ENCODE measurements at places on chromosomes 16 and 17.

- DNase-seq = no peak
Measured at GRCh38 chr17:66353937-66354401, 51.6 kb downstream of the PRKCA start.

GRCh38 chr16:11609474-11610120, 22.9 kb upstream of the LITAF start:
- DNase-seq = peak; percentile 28

- DNase-seq = no peak
Measured at GRCh38 chr17:80308692-80309517, 48.3 kb downstream of the RNF213 start.

DNA sequence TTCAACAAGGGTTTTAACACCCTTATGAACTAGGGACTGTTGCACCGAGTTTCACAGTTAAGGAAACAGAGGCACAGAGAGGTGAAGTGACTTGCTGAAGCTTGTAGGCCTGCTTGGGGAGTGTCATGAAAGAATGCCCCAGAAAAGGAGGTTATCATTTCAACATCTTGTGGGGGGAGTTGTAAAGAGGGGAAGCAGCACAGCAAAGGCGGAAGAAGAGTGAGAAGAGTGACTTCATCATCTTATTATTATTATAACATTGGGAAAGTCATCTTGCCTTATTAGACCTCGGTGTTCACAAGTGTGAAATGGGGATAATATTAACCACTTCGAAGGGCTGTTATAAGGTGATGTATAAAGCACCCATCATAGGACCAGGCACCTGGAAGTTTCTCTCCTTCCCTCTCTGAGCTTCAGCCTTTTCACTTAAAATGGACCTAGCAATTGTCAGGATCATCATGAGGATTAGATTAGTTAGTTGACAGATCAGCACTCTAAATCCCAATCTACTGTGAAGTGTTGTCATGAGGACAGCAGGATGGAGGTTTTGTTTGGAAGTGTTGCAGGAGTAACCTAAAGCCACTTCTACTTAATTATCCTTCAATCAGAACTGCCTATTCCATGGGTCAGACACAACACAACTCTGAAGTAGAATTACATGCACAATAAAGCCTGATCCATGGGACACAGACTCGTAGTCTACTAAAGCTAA, 2.3 kb downstream of the CCL4 start:
- DNase-seq = no peak

DNA sequence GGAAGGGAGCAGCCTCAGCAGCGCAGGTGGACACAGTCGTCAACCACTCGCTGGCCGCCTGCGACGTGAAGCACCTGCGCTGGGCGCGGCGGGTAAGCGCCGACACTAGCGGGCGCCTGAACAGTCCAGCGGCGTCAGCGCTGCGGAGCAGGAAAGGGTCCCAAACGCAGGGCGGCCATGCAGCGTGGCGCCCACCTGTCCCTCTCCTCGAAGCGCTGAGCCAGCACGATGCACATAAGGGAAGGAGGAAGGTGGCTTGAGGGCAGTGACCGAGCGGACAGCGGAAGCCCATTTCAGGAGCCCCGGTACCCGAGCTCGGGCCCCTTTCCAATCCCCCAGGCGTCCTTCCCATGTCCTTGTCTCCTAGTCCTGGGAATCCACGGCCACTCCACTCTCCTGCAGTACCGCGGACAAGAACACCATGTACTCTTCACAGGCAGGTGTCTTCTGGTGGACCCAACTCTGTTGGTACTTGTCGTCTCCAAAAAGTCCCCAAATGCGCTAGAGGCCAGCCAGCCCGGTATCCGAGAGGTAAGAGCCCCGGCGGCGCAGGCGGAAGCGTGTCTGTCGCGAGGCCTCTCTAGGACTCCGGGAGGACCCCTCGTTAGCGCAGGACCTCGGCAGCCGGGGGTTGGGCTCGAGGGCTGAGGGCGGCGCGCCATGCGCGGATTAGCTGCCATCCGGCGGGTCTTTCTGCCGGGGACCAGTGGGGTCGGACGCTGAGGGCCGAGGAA, 14.4 kb downstream of the ZNF232 start:
- peak; percentile 5 for DNase-seq

- DNase-seq = no peak
Measured at GRCh38 chr16:30997725-30998711, 12.4 kb downstream of the STX1B start.

DNA sequence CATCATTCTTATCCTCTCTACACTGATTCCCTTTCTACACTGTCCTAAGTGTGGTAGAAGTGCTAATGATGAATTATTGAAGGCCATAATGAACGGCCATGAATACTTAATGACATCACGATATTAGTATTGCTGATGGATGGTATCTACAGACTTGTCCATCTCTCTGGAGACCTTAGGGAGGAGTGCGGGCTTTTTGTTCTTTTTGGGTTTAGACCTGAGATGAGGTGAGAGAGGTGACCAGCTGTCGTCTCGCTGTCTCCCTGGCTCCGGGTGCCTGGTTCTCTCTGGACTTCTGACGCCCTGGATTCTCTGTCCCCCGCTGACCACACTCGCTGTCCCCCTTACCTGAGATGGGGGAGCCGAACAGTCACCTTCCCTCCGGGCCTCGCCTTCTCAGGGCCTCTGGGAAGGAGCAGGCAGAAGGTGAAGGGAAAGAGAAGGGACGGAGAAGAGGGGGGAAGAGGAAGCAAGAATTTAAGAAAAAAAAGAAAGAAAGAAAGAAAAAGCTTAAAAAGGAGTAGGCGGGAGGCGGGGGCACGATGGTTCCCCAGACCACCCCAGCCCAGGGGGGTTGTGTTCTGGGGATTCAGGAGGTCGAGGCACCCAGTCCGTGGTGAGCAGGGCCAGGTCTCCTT, 17.1 kb downstream of the SGCA start:
- DNase-seq = no peak

DNA sequence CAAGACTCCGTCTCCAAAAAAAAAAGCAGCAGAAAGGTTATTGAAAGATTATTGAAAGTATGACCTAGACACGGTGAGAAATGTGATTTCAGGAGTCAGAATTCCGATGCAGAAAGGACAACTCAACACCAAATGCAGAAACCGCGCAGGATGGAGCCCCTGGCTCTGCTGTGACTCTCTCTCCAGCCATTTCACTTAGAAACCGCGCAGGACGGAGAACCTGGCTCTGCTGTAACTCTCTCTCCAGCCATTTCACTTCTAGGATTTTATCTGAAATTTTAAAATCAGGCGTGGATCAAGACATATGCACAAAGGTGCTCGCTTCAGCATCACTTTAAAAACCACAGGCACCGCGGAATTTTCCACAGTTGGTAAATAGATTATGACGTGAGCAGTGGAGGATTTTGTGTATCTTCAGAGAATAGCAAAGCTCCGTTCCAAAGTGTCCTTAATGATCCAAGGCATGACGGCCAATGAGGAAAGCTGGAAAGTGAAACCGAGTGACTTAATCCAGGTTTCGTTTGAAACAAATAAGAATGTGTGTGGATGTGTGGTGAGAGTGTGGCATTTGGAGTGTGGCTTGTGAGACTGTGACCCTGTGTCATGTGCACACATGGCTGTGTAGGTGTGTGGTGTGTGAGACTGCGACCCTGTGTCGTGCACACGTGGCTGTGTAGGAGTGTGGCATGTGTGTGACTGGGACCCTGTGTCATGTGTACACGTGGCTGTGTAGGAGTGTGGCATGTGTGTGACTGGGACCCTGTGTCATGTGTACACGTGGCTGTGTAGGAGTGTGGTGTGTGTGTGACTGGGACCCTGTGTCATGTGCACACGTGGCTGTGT, 9.5 kb downstream of the UTS2R start:
- no peak for DNase-seq

DNA sequence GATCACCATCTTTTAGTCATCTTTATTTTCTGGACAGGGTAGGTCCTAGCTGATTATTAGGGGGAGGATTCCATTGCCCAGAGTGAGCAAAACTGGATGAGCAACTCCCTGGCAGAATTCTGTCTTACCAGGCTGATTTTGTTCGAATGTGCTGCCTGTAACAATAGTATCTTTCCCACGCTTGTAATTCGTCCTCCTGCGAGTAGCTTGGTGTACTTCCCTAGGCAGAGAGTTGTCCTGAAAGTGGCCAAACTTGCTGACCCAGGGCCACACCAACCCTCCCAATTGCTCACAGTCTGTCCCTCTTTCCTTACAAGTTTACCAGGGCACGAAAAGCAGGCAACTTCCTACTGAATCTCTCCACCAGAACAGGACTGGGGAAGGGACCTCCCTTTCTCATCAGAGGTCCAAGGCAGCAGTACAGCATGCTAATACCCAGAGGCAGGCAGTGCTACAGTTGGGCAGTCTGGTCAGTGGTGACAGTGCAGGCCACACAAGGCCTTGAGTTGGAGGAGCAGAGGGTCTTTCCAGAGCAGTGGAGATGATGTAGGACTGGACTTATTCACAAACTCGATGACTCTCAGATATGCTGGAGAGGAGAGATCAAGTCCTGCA, 67.8 kb upstream of the NLK start:
- no peak for DNase-seq

DNA sequence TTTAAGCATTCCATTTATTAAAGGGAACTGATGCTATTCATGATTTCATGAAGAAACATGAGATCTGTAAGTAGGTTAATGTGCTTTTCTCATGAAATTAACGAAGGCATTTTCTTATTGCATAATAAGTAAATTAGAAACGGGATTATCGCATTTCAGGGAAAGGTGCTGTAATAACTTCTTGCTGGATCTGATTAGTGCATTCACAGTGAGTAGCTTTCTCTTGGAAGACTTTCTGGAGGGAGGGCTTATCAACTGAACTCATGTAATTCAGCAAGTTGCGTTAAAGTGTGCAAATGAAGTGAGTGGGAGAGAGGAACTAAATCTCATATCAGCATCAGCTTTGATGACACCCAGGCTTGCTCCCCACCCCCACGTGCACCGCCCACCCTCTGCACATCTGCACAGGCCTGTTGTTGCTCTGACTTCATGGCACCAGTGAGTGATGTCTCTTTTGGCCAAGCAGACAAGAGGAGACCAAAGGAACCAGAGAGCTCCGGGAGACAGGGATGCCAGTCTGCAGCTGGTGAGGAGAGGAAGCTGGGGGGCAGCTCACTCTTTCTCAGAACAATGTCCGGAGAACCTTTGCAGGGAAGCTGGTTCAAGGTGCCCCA, 26.3 kb upstream of the GAS7 start:
- peak; percentile 34 for DNase-seq

- DNase-seq = no peak
Measured at GRCh38 chr16:49763826-49764225, 92.1 kb downstream of the ZNF423 start.

DNA sequence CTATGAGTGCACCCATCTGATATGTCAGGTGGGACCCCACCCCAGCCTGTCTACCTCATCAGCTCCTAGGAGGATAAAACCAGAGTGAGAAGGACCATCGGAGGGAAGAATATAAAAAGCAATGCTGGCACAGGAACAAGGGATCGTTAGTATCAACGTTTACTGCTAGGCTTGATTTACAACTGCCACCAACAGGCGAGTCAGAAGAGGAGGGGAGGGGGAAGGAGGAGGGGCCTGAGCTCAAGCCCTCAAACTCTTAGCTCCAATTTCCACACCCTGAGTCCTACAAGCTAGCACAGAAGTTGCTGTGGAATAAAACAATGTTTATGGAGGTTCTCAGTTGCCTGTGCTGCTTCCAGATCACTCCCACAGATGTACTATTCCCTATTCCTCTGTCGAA, 234.5 kb downstream of the C16orf78 start:
- no peak for DNase-seq

DNA sequence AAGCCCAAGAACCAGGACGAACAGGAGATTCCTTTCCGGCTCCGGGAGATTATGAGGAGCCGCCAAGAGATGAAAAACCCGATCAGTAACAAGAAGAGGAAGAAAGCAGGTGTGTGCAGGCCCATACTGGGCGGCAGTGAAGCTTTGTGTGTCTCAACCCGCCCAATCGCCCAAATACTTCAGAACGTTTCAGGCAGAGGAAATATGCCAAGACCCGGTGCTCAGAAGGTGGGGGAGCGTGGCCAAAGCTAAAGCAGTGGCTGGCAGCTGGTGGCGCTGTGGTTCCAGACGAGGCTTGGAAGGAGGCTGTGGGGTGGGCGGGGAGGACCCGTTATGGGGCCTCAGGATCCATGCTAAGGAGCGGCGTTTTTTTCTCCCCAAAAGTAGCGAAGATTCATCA, 1.2 kb downstream of the CCDC137 start:
- DNase-seq = no peak

DNA sequence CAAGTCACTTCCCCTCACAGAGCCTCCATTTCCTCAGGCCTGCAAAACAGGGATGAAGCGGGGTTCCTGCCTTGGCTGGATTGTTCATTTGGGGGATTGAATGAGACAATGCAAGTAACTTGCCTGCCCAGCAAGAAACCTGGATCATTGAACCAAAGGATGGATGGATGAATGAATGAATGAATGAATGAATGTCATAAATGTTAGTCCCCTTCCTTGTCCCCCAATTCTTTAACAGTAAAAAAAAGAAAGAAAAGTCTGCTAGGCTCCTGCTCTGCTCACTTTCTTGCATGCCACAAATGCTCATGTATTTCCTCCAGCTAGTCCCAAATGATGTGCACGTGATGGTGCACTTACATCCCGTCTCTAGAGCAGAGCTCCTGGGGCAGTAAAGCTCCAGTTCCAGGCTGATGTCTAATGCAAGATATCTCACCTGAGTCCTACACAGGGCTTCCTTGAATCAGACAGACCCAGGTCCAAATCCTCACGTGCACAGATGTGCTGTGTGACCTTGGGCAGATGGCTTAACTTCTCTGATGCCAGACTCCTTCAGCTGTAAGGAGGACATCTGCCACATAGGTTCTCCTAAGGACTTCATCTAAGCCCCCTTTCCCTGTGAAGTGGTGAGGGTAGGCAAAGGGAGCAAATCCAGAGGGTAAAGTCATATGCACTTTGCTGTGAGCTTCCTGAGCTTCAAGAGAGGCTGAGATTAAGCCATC, 45.5 kb downstream of the C16orf82 start:
- no peak for DNase-seq

DNA sequence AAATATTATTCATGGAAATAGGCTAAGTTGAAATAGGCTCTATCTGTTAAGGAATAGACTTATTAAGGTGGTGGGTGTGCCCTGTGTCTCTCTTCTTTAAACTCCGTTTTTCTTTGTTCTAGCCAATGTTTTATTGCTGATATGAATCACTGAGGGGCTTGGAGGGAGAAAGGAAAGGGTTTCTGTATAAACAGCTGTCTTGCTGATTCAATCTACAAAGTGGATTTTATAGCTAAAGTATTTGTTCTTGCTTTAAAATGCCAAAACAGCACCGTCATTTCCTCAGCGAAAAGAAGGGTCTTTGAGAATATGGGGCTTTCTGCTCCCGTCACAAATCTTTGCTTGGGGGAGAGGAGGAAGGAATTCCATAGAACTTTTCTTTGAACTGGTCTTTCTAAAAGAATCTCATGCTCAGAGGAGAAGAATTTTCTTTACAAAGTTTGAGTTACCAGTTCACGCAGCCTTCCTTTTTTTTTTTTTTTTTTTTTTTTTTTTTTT, 39.3 kb downstream of the MSI2 start:
- DNase-seq = no peak

Data from midbrain (tissue), 1 donor.